IMR-90 (cell line): ENCODE measurements at places on chromosomes 5 and 9. TPM values are rescaled to one million over a fixed set of nuclear protein-coding genes. Genes with fewer than 3 reads are reported as not detected.

DNA sequence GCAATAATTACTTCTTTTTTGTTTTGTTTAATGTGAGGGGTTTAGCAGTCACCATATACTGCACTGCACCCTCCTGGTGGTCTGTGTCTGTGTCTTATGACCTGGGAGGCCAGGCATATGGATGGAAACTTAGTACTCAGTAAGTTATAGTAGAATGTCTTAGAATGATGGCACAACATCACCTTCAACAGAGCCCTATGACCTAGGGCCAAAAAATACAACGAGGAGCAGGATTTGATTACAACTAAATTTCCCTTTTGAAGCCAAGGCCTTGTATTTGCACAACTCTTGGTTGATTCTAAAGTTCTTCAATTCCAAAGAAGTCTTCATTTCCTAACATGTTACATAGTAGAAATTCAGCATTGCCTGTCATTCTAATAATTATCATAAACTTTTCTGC, 422.1 kb upstream of the PIK3R1 start:
- DNase-seq = no peak
- H3K27ac ChIP-seq = no peak overlapping the region
- no peaks in the 10 kb centered on the region for H3K4me1 ChIP-seq
- no peak overlapping the region for H3K4me3 ChIP-seq
- H3K36me3 ChIP-seq = no peaks in the 10 kb centered on the region

DNA sequence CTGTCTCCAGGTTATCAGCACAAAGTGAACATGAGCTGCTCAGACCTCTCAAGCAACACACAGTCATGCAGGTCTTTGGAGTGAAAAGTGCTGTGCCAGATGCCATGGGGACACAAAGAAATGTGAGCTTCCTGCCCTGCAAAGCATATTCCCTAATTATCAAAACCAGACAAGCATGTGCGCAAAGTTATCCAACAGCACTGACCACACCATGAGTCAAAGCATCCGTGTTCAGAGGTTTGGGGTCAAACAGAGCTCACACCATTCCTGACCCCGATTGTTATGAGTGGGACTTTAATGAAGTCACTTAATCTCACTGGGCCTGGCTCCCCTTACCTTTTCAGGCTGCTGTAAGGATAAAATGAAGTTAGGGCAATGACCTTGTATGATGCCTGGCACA, 138.5 kb downstream of the SLIT3 start:
- H3K36me3 ChIP-seq = no peaks in the 10 kb centered on the region
- H3K4me1 ChIP-seq = no peaks in the 10 kb centered on the region
- H3K4me3 ChIP-seq = no peak overlapping the region
- no peaks in the 10 kb centered on the region for H3K27me3 ChIP-seq

The SLC4A9 gene
- not detected in 2 replicates for total RNA-seq

The CATSPER3 gene
- under 0.01 TPM in 1 of 2 replicates, not detected in the other for total RNA-seq

The FOXD4L6 gene
- total RNA-seq = not detected in 2 replicates

The GNPDA1 gene
- total RNA-seq = 50.5 and 60.6 TPM in 2 replicates

The SLC36A3 gene
- total RNA-seq = not detected in 2 replicates
